ENCODE measurements at places on chromosomes 16 and 17.

DNA sequence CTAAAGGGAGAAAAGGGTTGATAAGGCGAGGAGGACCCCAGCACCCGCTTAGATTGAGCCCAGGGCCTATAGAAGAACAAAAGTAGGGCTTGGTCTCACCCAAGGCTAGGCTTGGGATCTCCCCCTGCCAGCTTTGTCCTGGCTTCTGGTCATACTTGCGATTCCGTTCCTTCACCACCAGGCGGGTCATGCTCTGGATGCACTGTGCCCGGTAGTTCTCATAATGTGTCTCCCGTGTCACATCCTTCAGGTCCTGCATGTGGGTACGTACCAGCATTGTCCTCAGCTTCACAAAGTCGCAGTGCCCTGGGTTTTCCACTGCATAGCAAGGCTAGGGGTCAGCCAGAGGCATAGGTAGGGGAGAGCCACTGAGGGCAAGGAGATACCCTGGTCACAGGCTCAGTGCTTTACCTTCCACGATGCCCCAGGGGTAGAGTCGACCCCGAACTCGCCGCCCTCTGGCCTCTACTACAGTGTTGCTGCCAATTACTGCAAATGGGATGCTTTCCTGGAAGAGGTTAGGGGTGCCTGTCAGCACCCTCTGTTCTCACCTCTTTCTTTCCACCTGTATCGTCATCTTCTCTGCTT, 6.5 kb upstream of the MTMR4 start:
- no peak for DNase-seq

GRCh38 chr17:19337712-19338023, 24.9 kb downstream of the B9D1 start:
- DNase-seq: no peak

DNA sequence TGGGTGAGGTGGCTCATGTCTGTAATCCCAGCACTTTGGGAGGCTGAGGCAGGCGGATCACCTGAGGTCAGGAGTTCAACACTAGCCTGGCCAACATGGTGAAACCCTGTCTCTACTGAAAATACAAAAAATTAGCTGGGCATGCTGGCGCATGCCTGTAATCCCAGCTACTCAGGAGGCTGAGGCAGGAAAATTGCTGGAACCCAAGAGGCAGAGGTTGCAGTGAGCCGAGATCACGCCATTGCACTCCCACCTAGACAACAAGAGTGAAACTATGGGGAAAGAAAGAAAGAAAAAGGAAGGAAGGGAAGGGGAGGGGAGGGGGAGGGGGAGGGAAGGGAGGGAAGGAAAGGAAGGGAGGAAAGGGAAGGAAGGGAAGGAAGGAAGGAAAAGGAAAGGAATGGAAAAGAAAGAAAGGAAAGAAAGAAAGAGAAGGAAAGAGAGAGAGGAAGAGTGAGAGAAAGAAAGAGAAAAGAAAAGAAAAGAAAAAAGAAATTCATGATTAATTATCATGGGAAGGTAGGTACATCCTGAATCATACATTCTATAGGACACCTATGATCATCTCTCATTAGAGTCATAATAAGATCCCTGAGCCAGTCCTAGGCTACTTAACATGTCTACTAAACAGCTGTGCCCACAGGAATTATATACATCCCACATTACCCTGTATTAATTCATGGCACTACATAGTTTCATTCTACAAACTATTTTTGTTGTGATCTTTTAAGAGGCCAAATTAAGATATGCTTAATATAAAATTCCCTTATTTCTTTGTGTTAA, 40.9 kb downstream of the CREBBP start:
- DNase-seq: no peak

GRCh38 chr16:9772526-9773225, 409.6 kb downstream of the GRIN2A start:
- DNase-seq: no peak

DNA sequence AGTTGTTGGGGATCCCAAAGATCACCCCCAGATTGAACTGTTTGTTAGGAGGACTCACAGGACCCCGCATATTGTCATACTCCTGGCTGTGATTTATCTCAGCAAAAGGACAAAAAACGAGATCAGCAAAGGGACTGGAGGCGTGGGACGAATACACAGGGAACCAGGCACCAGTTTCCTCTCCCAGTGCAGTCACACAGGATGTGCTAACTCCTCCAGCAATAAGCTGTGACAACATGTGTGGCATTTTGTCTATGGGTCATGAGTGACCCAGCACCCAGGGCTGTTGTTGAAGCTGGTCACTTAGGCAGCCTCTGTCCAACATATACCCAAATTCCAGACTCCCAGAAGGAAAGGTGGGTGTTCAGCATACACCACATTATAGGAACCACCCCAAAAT, 60.9 kb downstream of the CPPED1 start:
- DNase-seq: no peak

- DNase-seq: no peak
Observed at GRCh38 chr16:23663918-23664317, 14.8 kb upstream of the PLK1 start.

DNA sequence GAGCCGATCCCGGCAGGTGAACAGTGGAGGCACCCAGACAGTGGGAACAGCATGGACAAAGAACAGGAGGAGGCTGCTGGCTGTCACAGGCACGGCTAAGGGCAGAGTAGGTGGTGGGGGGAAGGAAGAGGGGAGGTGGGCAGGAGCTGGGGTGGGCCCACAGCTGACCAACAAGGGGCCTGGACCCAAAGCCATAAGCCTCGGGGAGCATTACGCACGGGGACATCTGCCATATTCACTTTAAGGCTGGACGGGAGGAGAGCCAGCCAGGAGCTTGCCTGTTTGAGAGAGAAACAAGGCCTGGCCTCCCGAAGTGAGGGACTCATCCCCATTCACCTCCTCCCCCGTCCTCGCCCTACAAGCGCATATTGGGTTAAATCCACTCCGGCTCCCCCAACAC, 19.6 kb upstream of the HAP1 start:
- no peak for DNase-seq

- DNase-seq: no peak
Observed at GRCh38 chr16:60285794-60286193, 1551.7 kb upstream of the GOT2 start.

DNA sequence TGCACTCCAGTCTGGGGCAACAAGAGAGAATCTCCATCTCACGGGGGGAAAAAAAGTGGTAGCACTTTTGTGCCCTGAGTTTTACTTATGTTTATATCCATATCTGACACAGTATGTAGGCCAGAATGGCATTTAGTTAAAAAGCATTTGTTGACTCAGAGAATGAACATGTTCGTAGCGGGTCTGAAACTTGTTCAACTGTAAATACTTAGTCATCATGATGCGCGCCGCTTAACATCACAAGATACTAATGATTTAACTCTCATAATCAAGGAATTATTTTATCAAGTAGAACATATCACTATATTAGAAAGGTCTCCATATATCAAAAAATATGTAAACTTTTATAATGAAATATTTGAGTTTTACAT, 55.3 kb upstream of the ITGA2B start:
- no peak for DNase-seq

DNA sequence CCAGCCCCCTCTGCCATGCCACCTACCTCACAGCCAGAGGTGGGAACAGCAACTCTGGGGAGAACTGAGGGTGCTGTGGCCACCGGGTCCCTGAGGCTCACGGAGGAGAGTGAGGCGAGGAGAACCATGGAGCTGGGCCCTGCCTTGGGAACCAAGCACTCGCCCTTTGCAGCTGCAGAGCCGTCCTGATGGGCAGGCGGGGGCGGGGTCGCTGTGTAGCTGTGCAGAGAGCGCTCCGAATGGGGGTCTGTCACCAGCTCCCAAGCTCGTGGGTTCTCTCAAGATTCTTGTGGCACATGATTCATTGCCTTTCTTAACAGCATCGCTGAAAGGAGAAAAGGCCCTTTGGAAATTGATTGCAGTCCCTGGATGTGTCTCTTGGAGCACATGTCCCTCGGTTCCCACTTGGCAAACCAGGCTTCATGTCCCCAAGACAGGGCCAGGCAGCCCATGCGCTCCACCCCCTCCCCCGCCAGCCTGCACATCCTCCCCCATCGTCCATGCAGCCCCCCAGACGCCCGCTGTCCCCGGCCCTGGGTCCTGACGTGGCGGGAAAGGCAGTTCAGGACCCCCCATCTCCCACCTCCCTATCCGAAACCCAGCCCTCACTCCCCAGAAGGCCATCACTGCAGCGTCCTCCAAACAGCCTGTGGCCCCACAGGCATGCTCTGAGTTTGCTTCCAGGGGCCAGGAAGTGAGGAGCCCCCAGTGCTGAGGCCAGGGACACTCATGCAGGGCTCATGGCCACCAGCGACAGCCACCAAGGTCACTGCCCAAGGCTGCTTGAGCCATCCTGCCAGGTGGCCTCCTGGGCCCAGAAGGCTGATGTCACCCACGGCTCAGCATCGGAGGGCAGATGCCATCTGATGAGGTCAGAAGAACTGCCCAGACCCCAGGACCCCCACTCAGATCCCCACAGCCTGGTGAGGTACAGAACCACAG, 20.6 kb upstream of the CHMP6 start:
- no peak for DNase-seq

DNA sequence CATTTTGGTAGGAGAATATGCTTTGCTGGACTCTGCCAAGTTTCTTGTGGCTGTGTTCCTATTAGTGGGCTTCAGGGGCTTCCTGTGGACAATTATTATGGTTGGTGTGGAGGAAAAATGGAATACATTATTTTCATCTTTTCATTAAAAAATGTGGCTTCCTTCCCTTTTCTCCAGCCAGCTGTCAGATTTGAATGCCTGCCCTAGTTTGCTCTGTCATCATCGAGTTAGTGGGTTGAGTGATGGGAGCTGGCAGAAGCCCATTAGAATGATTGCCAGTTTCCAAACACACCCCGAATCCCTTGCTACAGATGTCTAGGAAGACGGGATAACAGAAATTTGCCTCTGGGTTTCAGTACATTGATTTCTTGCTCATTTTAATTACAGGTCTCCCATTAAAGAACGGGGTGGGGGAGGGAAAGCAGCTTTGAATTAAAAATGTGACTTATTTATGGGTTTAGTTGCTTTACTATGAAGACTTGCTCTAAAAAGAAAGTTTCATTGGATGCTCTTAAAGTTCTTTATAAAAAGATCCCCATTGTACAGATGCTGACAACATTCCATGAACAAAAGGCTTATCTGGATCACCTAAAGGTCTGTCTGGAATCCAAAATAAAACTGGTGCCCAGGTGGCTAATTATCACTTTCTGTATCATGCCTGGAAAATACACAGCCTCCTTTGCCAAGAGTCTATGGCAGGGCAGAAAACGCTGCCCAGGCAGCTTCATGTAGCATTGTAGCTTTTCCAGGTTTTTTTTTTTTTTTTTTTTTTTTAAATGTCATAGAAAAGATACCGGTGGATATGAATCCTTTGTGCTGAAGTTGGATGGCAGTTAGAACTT, 103.6 kb downstream of the PRKCA start:
- DNase-seq: no peak

- DNase-seq: no peak
Observed at GRCh38 chr16:86085161-86085611, 186.2 kb downstream of the IRF8 start.

GRCh38 chr16:1171001-1171400, 18.1 kb downstream of the CACNA1H start:
- DNase-seq: no peak

DNA sequence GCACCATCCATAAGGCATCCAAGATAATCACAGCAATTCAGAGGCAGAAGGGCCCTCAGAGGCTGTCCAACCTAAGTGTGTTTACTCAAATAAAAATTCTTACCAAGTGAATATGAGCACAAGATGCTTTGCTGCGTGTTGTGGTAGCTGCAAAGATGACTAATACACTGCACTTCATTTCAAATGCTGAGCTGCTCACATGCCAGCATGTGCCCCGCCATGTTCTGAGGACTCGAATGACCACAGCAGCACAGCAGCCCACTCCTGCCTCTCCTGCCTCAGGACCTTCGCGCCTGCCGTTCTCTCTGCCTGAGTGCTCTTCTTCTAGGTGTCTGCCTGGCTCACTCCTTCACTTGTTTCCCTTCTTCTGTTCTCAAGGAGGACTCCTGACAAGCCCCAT, 19.0 kb downstream of the PIK3R5 start:
- DNase-seq: no peak

DNA sequence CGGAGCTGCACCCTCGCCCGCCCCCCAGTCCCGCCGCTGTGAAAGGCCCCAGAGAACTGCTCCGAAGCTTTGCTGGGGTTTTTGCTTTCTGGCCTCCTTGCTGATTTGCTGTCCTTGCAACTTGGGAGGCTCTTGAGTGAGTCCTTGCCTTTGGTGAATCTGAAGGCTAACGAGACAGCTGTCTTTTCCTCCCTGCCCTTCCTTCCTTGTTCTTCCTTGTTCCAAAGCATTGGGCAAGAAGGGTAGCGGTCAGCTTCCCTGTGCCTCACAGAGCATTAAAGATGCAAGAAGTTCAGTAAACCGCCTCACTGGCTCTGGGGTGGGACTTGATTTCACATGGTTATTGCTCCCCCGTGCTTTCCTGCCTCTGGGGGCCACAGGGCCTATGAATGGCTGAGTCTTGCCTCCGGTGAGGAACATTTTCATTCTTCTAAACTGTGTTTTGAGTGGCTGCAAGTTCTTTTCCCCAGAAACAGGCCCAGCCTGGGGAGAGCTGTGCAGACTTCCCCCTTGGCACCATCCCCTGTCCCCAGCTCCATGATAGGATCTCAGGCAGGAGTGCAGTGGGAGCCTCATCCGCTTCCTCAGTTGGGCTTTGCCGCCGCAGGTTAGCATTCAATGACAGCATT, 1.4 kb downstream of the YPEL2 start:
- no peak for DNase-seq

GRCh38 chr17:55426851-55427586, 5.4 kb upstream of the MMD start:
- no peak for DNase-seq

DNA sequence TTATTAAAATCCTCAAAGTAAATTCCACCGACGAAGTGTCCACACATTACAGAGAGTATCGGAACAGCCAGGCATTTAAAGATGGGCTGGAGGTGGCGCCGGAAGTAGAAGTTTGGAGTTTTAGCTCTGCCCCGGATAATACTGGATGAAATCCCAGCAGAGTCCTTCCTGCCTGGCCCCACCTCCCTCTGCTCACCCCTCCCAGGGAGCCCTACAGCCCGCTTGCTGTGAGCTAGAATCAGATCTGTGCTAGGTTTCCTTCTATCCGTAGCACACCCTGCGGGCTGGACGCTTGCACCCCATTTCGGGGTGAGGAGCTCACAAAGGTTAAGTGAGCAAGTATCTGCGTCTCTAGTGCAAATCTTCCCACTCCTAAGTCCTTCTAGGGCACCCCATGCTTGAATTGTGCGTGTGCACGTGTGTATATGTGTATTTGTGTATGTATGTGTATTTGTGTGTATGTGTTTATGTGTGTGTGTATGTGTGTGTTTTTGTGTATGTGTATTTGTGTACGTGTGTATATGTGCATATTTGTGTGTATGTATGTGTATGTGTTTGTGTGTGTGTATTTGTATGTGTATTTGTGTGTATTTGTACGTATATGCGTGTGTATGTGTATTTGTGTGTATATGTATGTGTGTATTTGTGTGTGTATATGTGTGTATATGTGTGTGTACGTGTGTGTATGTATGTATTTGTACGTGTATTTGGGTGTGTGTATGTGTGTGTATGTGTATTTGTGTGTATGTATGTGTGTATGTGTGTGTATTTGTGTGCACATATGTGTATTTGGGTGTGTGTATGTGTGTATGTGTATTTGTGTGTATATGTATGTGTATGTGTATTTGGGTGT, 61.4 kb downstream of the HAPSTR1 start:
- no peak for DNase-seq
